ENCODE measurements at places on chromosomes 7 and 10.

- DNase-seq: no peak
These were observed 31.7 kb downstream of the TRIM24 start for GRCh38 chr7:138491612-138492386.

DNA sequence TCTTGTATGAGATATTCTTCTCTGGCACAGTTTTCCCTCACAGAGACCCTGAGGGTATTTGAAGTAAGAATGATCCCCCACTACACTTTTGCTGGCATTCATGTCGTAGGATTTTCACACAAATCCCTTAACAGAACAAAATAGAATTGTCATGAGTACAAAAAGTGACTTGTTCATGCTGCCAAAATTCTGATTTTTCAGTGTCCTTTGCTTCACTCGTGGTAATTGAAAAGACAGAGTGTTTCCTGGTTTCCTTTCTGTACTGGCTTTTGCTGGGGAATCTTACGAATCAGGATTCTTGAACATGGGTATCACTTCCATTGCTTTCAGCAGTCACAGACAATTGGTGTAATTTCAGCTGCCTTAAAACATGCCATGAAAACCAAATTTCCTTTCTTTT lies 756.3 kb downstream of the REEP3 start:
- no peak for DNase-seq

DNA sequence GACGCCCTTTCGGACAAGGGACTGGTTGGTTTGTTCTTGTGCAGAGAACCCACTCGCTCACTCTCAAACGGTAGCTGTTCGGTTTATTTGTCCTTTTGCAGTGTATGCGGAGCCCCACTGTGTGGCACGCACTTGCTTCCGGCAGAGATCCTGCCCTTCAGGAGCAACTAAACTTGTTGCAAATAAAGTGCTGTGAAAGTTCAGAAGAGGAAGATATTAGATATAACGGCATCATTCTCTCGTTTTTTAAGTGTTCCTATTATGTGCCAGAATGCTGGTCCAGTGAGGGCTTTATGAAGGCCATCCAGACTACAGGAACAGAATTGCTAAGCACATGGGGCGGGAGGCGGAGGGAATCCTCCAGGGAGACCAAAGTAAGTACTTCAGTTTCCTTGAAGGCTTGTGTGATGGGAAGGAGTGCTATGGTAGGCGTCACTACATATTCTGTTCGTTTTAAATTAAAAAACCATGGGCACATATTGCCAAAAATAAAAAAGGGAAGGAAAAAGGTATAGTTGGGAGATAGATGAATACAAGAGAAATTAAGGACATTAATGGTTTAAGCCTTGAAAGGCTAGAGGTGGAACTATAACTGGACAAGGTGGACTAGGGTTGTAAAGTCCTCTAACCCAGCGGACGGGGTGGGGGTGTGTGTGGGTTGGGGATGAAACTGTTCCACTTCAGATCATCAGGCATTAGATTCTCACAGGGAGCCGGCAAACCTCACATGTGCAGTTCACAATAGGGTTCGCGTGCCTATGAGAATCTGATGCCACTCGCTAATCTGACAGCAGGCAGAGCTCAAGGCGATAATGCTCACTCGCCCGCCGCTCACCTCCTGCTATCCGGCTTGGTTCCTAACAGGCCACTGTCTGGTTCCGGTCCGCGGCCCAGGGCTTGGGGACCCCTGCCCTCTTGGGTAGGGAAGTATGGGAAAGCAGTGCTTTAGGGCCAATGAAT lies 704 bp upstream of the ERLIN1 start:
- DNase-seq: peak; percentile 18

- no peak for DNase-seq
These were observed 91.5 kb downstream of the CTTNBP2 start for GRCh38 chr7:117781707-117782106.

DNA sequence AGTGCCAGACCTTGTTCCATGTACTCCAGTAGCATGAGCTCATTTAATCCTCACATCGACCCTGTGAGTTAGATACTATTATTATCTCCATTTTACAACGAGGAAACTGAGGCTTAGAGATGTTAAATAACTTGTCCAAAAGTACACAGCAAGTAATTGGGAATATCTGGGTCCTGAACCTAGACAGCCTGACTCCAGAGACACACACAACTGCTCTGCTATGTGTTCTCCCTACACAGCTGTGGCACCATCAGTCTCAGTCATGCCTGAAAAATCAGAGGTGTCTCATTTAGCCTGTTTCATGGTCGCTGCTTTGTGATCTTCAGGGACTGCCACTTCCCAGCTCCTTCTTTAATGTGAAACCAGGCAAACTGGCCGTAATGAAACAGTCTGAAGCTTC lies 56.5 kb downstream of the COL1A2 start:
- no peak for DNase-seq

DNA sequence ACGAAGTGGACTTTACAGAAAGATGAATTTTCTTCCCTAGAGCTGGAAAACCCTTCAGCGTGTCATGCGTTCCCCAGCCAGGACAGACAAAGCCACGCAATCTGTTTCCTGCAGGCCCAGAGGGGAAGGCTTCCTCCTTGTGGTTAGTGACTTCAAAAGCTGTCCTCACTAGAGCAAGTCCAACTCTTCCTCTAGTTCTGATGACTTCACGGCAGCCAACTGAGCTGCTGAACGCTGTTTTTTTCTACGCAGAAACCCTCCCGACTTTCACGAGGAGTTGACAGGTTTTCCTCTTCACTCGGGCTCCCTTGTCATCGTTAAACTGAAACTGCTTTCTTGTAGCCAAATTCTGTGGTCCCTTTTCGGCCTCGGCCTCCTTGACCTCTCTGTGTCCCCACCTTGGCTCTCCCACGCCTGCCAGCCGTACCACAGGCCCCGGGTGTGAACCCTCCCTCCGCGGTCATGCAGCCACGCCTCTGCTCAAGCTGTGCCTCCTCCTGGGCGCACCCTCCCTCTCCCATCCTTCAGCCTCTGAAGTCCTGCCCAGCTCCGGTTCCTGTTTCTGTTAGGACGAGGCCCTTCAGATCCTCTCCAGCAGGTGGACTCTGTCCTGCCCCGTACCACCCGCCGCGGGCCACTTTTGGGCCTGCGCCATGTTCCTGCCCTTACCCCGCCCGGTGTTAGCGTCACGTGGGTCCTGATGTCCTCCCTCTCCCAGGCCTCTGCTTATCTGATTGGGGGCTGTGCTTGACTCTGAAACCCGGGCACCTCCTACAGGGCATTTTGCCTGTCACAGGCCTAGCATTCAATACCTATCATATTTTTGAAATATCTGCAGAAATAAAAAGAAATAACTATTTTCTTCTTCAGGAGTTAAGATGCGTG lies 39.3 kb downstream of the CUX1 start:
- DNase-seq: peak; percentile 99

- DNase-seq: peak; percentile 32
These were observed 125.7 kb downstream of the RGS10 start for GRCh38 chr10:119416855-119417254.

- DNase-seq: peak; percentile 46
These were observed 336.8 kb downstream of the TFEC start for GRCh38 chr7:115693779-115694178.

- no peak for DNase-seq
These were observed 20.3 kb downstream of the ZNF277 start for GRCh38 chr7:112226701-112227276.
